ENCODE measurements at places on chromosomes 13 and 19. TPM values are rescaled to one million over a fixed set of nuclear protein-coding genes. Genes with fewer than 3 reads are reported as not detected.
A peak's percentile ranks its signal among the peaks of the same experiment; 100 is the strongest.

DNA sequence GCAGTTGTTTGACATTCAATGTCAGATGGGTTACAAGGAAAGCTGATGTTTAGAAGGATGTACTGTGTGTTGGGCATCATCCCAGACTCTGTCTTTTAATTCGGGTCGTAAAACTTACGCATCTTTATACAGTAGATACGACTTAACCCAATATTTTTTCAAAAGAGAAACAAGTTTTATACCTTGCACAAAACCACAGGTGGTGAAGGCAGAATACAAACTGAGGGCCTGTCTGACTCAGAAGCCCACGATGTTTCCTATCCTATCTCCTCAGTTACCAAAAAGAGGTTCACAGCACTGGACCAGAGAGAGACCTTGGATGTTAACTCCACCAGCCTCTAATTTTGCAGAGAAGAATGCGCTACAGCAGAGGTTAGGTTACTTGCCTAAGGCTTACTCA, 477.0 kb downstream of the FOXO1 start:
- H3K4me1 ChIP-seq, result peaks cover 47% of the 10 kb centered on the region
- no peak overlapping the region for H3K27ac ChIP-seq
- no peaks in the 10 kb centered on the region for H3K27me3 ChIP-seq
- H3K4me3 ChIP-seq, result no peak overlapping the region

The CGB5 gene
- not detected for total RNA-seq

GRCh38 chr19:2528675-2529101, 52.8 kb downstream of the GADD45B start:
- no peaks in the 10 kb centered on the region for H3K27me3 ChIP-seq
- H3K36me3 ChIP-seq, result no peaks in the 10 kb centered on the region
- H3K4me1 ChIP-seq, result peaks cover 13% of the 10 kb centered on the region
- H3K27ac ChIP-seq, result no peak overlapping the region
- DNase-seq, result no peak
- H3K4me3 ChIP-seq, result no peak overlapping the region

GRCh38 chr19:9032136-9032631, 22.0 kb upstream of the MUC16 start:
- H3K27me3 ChIP-seq, result no peaks in the 10 kb centered on the region
- H3K4me1 ChIP-seq, result no peaks in the 10 kb centered on the region
- DNase-seq, result no peak
- no peak overlapping the region for H3K27ac ChIP-seq

- no peaks in the 10 kb centered on the region for H3K4me1 ChIP-seq
- H3K4me3 ChIP-seq, result peak within 1 kb of the TSS; percentile 15
- DNase-seq, result no peak
Measured at GRCh38 chr13:37598597-37598996, at the start of gene POSTN. Gene POSTN, minus strand, starts transcription at chr13:37598768. Its CDS starts 42 bp downstream, at chr13:37598726.

The CASP14 gene
- total RNA-seq, result not detected

GRCh38 chr19:49803529-49803856, 9.6 kb downstream of the FUZ start:
- H3K36me3 ChIP-seq, result peaks cover 14% of the 10 kb centered on the region
- H3K4me1 ChIP-seq, result peaks cover 5% of the 10 kb centered on the region
- no peak overlapping the region for H3K27ac ChIP-seq
- H3K27me3 ChIP-seq, result no peaks in the 10 kb centered on the region
- no peak overlapping the region for H3K4me3 ChIP-seq

DNA sequence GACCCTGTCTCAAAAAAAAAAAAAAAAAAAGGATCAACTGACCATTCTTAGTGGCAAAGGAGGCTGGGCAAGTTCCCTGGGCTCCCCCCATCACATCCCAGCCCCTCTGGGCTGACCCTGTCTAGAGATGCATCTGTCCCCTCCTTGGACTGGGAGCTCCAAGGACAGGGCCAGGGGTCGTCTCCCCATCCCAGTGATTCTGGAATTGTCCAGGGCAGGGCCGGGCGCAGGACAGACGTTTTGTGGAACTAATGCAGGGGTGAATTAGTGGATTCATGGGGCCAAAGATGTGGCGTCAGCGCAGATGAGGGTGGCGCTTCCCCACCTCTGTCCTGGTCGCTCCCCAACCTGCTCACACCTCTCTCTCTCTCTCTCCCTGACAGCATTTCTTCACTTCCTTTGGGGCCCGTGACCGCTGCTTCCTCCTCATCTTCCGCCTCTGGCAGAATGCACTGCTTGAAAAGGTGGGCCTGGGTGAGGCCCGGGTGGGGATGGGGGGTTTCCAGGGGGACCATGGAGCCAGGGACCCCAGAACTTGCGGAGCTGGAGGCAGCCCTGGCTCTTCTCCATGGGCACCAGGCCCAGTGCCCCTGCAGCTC, 11.1 kb downstream of the GRAMD1A start:
- DNase-seq, result no peak
- peaks cover 64% of the 10 kb centered on the region for H3K36me3 ChIP-seq
- H3K4me3 ChIP-seq, result no peak overlapping the region

The PINLYP gene
- total RNA-seq, result 0.87 TPM

DNA sequence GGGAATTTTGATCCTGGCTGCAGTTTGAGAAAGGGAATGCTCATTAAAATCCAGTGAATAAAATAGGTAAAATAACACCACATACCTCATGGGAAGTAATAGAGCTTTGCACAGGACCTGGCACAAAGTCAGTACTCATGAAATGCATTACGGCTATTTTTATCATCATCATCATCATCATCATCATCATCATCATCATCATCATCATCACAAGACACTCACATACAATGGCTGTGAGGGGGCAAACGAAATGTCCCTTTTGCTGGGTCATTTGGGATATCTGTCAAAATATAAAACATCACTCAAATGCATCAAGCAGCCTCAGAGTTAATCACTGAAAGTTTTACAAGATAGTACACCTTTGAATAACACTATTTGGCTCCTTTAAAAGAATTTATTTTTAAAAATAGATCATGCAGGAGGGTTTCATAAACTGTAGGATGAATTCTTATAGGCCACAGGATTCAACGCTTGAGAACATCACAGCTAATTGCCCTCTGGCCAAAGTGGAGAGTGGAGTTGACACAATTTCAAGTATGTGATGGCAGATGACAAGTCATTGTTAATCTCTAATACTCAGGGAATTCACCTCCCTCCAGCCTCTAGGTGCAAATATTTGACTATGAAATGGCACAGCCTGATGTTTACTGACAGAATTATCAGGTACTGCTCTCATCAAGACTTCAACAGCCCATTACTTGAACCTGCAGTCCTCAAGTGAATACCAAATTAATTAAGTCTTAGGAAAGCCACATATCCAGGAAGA, 14.2 kb upstream of the ZNF599 start:
- DNase-seq, result no peak
- no peak overlapping the region for H3K4me3 ChIP-seq
- no peak overlapping the region for H3K27ac ChIP-seq
- no peaks in the 10 kb centered on the region for H3K4me1 ChIP-seq

- H3K27me3 ChIP-seq, result no peaks in the 10 kb centered on the region
- no peaks in the 10 kb centered on the region for H3K36me3 ChIP-seq
- peaks cover 9% of the 10 kb centered on the region for H3K4me1 ChIP-seq
- DNase-seq, result no peak
Measured at GRCh38 chr19:4993683-4994082, 24.8 kb downstream of the KDM4B start.

DNA sequence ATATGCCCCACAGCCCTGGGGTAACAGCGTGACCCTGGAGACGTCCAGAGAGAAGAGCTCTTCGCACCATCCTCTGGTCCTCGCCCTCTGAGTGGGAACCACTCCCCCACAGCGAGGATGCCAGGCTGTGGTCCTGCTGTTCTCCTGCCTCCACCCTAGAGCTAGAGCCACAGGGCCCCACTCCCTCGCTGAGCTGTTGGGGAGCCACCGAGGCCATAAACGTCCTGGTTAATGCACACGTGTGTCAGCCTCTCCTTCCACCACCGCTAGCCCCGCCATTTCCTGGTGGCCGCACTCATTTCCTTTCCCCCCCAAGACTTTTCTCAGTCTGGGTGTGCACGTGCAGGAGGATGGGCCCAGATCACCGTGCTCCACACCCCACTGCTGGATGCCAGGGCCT, 11.5 kb downstream of the CEACAM16 start:
- no peak overlapping the region for H3K27ac ChIP-seq
- H3K27me3 ChIP-seq, result no peaks in the 10 kb centered on the region
- H3K4me1 ChIP-seq, result no peaks in the 10 kb centered on the region

The NKPD1 gene
- total RNA-seq, result 0.09 TPM

- no peaks in the 10 kb centered on the region for H3K4me1 ChIP-seq
- no peak overlapping the region for H3K27ac ChIP-seq
- H3K4me3 ChIP-seq, result no peak overlapping the region
- no peaks in the 10 kb centered on the region for H3K36me3 ChIP-seq
- no peaks in the 10 kb centered on the region for H3K27me3 ChIP-seq
- DNase-seq, result no peak
Measured at GRCh38 chr13:64206430-64207225, 2791.0 kb upstream of the PCDH20 start.

DNA sequence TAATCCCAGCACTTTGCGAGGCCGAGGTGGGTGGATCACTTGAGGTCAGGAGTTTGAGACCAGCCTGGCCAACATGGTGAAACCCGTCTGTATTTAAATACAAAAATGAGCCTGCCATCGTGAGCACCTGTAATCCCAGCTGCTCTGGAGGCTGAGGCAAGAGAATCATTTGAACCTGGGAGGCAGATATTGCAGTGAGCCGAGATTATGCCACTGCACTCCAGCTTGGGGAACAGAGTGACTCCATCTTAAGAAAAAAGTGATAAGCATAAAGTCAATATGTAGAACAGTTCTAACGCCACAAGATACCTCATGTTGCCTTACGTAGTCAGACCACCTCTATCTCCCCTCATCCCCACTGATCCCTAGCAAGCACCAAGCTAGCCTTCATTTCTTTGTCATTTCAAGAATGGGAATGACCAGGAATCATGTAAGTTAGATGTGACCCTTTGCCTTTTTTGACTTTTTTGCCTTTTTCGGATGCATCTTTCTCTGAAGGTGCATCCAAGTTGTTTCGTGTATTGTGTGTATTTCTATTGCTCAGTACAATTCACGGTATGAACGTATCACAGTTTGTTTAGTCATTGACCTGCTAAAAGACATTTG, 6.4 kb downstream of the RPL21 start:
- peaks cover 60% of the 10 kb centered on the region for H3K4me1 ChIP-seq
- H3K27ac ChIP-seq, result no peak overlapping the region
- no peak for DNase-seq
- peaks cover 71% of the 10 kb centered on the region for H3K36me3 ChIP-seq
- no peak overlapping the region for H3K4me3 ChIP-seq

The SWSAP1 gene
- total RNA-seq, result 1.4 TPM

- peaks cover 13% of the 10 kb centered on the region for H3K4me1 ChIP-seq
- no peak for DNase-seq
- peak overlapping the region; percentile 35 for H3K27ac ChIP-seq
- no peak overlapping the region for H3K4me3 ChIP-seq
- H3K27me3 ChIP-seq, result no peaks in the 10 kb centered on the region
- peaks cover 22% of the 10 kb centered on the region for H3K36me3 ChIP-seq
Measured at GRCh38 chr19:7265963-7266362, 28.3 kb downstream of the INSR start.

The CCNA1 gene
- 0.15 TPM for total RNA-seq

GRCh38 chr19:41796362-41796761, at the start of gene CEACAM3:
Gene CEACAM3, plus strand, starts transcription at chr19:41796587. Its CDS starts 91 bp downstream, at chr19:41796678.
- H3K27me3 ChIP-seq, result peaks cover 7% of the 10 kb centered on the region
- H3K4me3 ChIP-seq, result no peak within 1 kb of the TSS
- no peak for DNase-seq
- H3K4me1 ChIP-seq, result no peaks in the 10 kb centered on the region

The ANGPTL8 gene
- not detected for total RNA-seq

The PSG6 gene
- not detected for total RNA-seq

DNA sequence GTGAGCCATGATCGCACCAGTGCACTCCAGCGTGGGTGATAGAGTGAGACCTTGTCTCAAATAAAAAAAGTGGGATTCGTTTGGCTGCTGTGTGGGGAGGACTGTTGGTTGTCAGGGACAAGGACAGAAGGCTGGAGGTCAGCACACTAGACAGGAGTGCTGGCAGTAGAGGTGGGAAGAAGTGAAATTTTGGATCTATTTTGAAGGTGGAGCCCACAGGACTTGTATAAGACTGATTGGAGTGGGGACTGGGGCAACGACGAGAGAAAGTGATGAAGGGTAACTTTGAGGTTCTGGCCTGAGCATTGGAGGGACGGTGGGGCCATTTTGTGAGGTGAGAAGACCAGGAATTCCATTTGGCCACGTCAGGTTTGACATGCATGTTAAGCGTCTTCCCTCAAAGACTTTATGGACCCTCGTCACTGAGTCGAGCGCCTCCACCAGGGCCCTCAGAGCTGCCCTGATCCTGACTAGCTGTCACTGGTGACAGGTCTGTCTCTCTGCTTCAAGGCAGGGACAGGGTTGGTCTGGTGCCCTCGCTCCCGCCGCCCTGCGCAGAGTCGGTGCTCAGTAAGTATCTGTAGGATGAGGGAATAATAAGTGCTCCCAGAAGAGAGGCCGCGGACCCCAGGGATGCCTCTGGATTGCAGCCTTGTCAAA, 673 bp downstream of the CTU1 start:
- no peaks in the 10 kb centered on the region for H3K27me3 ChIP-seq
- peak overlapping the region; percentile 41 for H3K4me3 ChIP-seq
- peaks cover 13% of the 10 kb centered on the region for H3K4me1 ChIP-seq
- H3K27ac ChIP-seq, result peak overlapping the region; percentile 76

GRCh38 chr19:993361-993830, 6.8 kb upstream of the GRIN3B start:
- H3K27ac ChIP-seq, result no peak overlapping the region
- peaks cover 31% of the 10 kb centered on the region for H3K27me3 ChIP-seq
- no peak overlapping the region for H3K4me3 ChIP-seq
- no peak for DNase-seq
- peaks cover 8% of the 10 kb centered on the region for H3K4me1 ChIP-seq

DNA sequence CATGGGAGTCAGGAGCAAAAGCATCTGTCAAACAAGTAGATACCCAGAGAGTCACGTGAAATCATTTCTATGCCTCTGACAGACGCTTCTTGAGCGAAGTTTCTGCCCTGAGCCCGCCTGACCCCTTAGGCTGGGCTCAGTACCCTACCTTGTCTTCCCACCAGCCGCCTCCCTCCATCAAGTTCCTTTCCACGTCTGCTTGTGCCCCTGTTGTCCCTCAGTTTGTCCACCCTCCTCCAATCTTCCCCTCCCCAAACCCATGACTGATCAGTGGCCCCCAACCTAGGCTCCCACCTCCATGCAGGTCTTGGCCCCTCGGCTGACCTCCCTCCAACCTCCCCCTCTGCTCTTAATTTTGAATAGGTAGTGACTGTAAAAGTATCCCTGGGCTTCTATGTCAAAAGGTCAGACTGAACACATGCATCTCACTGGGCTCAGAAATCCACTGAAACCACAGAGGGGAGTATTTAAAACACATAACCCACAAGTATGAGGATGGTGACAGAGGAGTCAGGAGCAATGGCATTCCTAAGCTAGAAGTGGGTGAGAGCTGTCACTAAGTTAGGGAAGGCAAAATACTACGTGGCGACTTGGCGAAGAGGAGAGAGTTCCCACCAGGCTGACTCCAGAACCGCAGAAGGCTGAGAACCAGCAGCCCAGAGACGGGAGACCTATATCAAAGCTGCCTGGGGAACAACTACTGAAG, 1.7 kb upstream of the ZNF446 start:
- DNase-seq, result no peak
- H3K27ac ChIP-seq, result no peak overlapping the region
- peaks cover 9% of the 10 kb centered on the region for H3K36me3 ChIP-seq
- H3K4me1 ChIP-seq, result peaks cover 9% of the 10 kb centered on the region
- no peak overlapping the region for H3K4me3 ChIP-seq

- no peaks in the 10 kb centered on the region for H3K36me3 ChIP-seq
- no peaks in the 10 kb centered on the region for H3K27me3 ChIP-seq
- peaks cover 17% of the 10 kb centered on the region for H3K4me1 ChIP-seq
Measured at GRCh38 chr19:43618921-43619261, 538 bp downstream of the ZNF428 start.
